ENCODE measurements at places on chromosomes 2 and 18. TPM values are rescaled to one million over a fixed set of nuclear protein-coding genes. Genes with fewer than 3 reads are reported as not detected.

SH3YL1 gene
- total RNA-seq, result 110 TPM

CHST9 gene
- 8.0 TPM for total RNA-seq

RGPD6 gene
- 13.7 TPM for total RNA-seq

NOSTRIN gene
- 2.4 TPM for total RNA-seq

INHBB gene
- total RNA-seq, result 4.9 TPM

TMEM37 gene
- total RNA-seq, result 16.4 TPM

CABLES1 gene
- total RNA-seq, result 11.4 TPM

NBEAL1 gene
- 28.5 TPM for total RNA-seq

DNA sequence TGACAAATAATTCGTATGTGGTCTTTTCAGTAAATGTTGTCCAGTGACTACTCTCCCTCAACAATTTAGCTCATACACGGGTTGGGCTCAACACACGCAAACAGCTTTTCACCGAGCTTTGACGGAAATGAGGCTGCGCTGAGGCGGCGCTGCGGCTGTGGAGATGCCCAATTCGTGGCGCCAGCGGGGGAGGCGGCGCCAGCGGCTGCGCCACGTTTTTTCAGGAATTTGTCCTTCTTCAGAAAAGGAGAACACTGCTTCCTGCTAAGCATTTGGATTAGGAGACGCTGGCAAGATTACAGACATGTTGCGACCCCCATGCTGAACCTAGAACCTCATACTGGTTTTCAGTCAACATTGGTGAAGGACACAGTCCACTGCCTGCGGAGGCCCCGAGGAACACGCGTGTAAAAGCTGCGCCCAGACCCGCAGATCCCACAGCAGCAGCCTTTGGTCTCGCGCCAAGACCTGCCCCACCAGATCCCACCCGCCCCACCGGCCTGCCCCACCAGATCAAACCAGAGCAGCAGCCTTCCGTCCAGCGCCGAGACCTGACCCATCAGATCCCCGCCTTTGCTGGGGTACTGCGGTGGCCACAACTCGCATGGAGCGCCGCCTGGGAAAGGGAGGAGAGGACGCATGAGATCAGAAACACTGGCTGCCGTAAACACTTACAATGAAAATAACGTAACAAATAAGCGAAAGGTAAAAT lies 173.8 kb downstream of the TMEM18 start:
- no peak overlapping the region for H3K4me3 ChIP-seq
- peaks cover 17% of the 10 kb centered on the region for H3K4me1 ChIP-seq
- H3K27me3 ChIP-seq, result peaks cover 12% of the 10 kb centered on the region
- peak; percentile 58 for DNase-seq
- no peak overlapping the region for H3K27ac ChIP-seq
- H3K36me3 ChIP-seq, result no peaks in the 10 kb centered on the region

- H3K27ac ChIP-seq, result no peak overlapping the region
- H3K36me3 ChIP-seq, result no peaks in the 10 kb centered on the region
- H3K4me1 ChIP-seq, result no peaks in the 10 kb centered on the region
- DNase-seq, result no peak
Observed at GRCh38 chr2:186919296-186919695, 70.3 kb upstream of the ZSWIM2 start.

- H3K4me3 ChIP-seq, result no peak overlapping the region
- no peaks in the 10 kb centered on the region for H3K4me1 ChIP-seq
- no peaks in the 10 kb centered on the region for H3K27me3 ChIP-seq
- no peak overlapping the region for H3K27ac ChIP-seq
- no peaks in the 10 kb centered on the region for H3K36me3 ChIP-seq
Observed at GRCh38 chr2:157476953-157477709, 33.2 kb upstream of the CYTIP start.

DNA sequence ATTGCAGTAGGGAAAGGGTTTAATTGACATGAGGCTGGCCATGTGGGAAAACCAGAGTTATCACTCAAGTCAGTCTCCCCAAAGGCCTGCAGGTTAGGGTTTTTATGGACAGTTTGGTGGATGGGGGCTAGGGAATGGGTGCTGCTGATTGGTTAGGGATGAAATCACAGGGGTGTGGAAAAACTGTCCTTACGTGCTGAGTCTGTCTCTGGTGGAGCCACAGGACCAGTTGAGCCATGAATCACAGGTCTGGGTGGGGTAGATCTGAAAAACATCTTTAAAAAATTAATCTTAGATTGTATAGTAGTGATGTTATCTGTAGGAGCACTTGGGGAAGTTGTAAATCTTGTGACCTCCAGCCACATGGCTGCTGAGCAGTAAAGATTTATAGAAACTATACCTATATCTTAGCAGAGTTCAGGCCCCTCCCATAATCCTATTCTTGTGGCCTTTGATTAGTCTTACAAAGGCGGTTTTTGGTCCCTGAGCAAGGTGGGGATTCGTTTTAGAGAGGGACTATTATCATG lies 139.6 kb downstream of the COMMD1 start:
- H3K27me3 ChIP-seq, result no peaks in the 10 kb centered on the region
- H3K4me3 ChIP-seq, result peak overlapping the region; percentile 17
- H3K36me3 ChIP-seq, result peaks cover 12% of the 10 kb centered on the region
- peaks cover 10% of the 10 kb centered on the region for H3K4me1 ChIP-seq
- DNase-seq, result no peak
- H3K27ac ChIP-seq, result peak overlapping the region; percentile 72

DNA sequence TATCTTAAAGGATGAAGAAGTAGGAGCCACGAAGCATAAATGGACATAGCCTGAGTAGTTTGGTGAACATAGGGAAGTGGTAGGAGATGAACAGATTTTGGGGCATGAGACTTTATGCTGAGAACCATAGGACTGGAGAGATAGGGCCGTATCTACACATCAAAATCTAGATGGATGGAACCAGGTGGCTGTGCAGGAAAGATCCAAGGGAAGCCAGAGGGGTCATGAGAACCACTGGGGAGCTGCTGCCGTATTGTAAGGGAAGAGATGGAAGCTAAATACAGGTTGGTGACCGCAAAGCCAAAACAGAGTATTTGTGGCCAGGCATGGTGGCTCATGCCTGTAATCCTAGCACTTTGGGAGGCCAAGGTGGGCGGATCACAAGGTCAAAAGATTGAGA lies 124.3 kb downstream of the TRIB2 start:
- no peak overlapping the region for H3K4me3 ChIP-seq
- no peaks in the 10 kb centered on the region for H3K27me3 ChIP-seq
- no peaks in the 10 kb centered on the region for H3K36me3 ChIP-seq

- H3K27ac ChIP-seq, result peak overlapping the region; percentile 97
- H3K27me3 ChIP-seq, result no peaks in the 10 kb centered on the region
- no peak for DNase-seq
- peaks cover 17% of the 10 kb centered on the region for H3K4me1 ChIP-seq
- H3K36me3 ChIP-seq, result peaks cover 3% of the 10 kb centered on the region
Observed at GRCh38 chr2:230220347-230220969, 674 bp upstream of the SP110 start.

GRCh38 chr18:6056171-6056910 lies 161.0 kb upstream of the TMEM200C start:
- no peaks in the 10 kb centered on the region for H3K27me3 ChIP-seq
- H3K4me3 ChIP-seq, result no peak overlapping the region
- peaks cover 22% of the 10 kb centered on the region for H3K4me1 ChIP-seq
- no peak for DNase-seq
- H3K27ac ChIP-seq, result no peak overlapping the region

DNA sequence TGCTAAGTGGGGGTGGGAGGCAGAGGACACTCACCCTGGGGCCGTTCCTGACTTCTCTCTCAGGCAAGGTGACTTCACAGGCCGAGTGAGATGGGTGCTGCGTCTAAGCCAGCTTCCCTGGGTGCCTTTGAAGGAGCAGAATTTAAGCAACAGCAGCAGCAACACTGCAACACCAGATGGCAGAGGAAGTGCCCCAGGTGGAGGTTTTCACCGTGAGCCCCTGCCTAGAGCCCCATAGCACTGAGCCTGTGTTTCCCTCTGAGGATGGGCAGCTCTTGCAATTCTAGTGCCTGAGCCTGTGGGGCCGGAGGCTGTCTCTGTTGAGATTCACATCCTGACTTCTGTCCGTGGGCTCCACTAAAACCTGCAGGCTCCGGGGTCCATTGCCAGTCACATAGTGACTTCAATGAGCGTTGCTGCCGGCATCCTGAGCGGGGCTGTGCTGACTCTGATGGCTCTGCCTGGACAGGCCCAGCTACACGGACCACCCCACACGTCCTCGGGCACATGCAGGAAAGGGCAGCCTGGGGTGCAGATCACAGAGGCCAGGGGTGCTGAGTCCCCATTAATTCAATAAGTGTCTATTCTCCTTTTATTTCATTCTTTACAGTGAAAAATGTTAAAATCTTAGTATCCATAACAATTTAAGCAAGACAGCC lies 218.8 kb downstream of the SNTG2 start:
- H3K4me3 ChIP-seq, result no peak overlapping the region
- H3K27me3 ChIP-seq, result no peaks in the 10 kb centered on the region
- H3K36me3 ChIP-seq, result no peaks in the 10 kb centered on the region
- peaks cover 9% of the 10 kb centered on the region for H3K4me1 ChIP-seq
- no peak overlapping the region for H3K27ac ChIP-seq
- no peak for DNase-seq

GRCh38 chr2:161265874-161266273 lies 42.4 kb upstream of the PSMD14 start:
- no peak overlapping the region for H3K27ac ChIP-seq
- no peaks in the 10 kb centered on the region for H3K36me3 ChIP-seq
- DNase-seq, result no peak

GRCh38 chr2:108632332-108633160 lies 86.7 kb upstream of the RANBP2 start:
- H3K4me3 ChIP-seq, result no peak overlapping the region
- H3K36me3 ChIP-seq, result no peaks in the 10 kb centered on the region
- H3K4me1 ChIP-seq, result peaks cover 42% of the 10 kb centered on the region
- H3K27ac ChIP-seq, result no peak overlapping the region

DNA sequence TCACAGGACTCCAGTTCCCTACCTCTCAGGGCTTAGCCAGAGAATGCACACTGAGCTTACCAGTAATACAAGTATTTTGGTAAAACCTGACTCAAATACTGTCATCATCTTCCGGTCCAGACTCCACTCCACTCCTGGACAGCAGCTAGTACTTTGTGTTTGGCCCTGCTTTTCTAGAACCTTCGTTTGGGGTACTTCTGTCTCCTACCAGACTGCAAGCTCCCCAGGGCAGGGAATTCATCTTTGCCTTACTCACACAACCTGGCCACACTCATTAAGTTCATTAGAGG lies 108.9 kb upstream of the CDC42EP3 start:
- H3K4me3 ChIP-seq, result no peak overlapping the region
- no peaks in the 10 kb centered on the region for H3K27me3 ChIP-seq
- H3K36me3 ChIP-seq, result no peaks in the 10 kb centered on the region
- no peak for DNase-seq

DNA sequence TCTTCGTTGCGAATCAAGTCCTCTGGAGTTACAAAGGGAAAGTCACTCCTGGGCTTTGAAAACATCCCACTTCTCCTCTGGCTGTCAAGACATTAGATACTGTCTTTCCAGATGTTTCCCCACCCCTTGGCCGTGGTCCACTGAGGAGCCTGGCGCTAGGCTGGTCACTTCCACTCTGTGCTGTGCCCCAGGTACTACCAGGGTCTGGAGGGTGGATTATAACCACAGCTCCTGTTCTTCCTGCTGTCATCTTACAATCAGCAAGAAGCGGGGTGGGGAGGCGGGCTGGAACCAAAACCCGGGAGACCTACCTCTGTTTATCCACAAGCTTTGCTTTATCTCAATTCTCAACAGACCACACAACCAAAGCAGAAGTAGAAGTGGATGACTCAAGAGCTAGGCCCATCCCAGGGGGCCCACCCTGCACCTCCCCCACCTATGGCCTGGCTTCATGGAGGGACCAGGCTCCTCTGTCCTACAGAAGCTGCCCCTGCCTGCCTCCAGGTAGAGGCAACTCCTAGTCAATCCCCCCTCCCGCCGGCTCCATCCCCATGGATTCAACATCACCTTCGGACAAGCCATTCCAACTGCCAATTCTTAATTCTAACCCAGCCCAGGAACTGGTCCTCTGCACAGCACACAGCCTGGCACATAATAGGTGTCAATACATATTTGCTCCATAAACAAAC lies 17.8 kb downstream of the SMAD7 start:
- no peak for DNase-seq
- H3K4me3 ChIP-seq, result peak overlapping the region; percentile 76
- no peaks in the 10 kb centered on the region for H3K27me3 ChIP-seq
- H3K27ac ChIP-seq, result peak overlapping the region; percentile 70
- peaks cover 21% of the 10 kb centered on the region for H3K36me3 ChIP-seq

- H3K27me3 ChIP-seq, result no peaks in the 10 kb centered on the region
- no peak for DNase-seq
- peaks cover 3% of the 10 kb centered on the region for H3K36me3 ChIP-seq
- no peaks in the 10 kb centered on the region for H3K4me1 ChIP-seq
- H3K27ac ChIP-seq, result no peak overlapping the region
Observed at GRCh38 chr18:39460136-39460535, 1894.5 kb upstream of the CELF4 start.

DNA sequence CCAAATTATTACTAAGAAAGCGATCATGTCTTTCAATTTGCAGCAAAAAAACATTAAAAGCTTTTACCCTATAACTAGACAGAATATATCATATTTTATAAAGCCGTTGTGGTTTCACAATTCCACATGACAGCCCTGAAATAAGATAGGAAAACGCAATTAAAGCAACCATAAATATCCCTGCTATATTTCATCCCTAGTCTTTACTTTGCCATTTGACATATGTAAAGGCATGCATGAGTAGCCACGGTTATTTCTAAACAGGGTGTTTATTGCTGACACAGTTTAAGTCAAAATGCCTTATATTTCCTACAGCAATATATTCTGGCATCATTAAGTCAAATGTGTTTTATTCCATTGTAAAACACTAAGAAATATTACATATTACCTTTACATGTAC lies 239.9 kb downstream of the DSEL start:
- H3K27me3 ChIP-seq, result peaks cover 8% of the 10 kb centered on the region
- no peak overlapping the region for H3K4me3 ChIP-seq
- peaks cover 5% of the 10 kb centered on the region for H3K4me1 ChIP-seq
- H3K36me3 ChIP-seq, result no peaks in the 10 kb centered on the region
- no peak overlapping the region for H3K27ac ChIP-seq

- no peaks in the 10 kb centered on the region for H3K27me3 ChIP-seq
- peaks cover 15% of the 10 kb centered on the region for H3K4me1 ChIP-seq
- no peak for DNase-seq
- H3K27ac ChIP-seq, result no peak overlapping the region
Observed at GRCh38 chr18:6598657-6599056, 130.9 kb upstream of the ARHGAP28 start.
